ENCODE measurements at places on chromosomes 7 and 10. TPM values are rescaled to one million over a fixed set of nuclear protein-coding genes. Genes with fewer than 3 reads are reported as not detected.

TAS2R40 gene
- not detected for total RNA-seq

DNA sequence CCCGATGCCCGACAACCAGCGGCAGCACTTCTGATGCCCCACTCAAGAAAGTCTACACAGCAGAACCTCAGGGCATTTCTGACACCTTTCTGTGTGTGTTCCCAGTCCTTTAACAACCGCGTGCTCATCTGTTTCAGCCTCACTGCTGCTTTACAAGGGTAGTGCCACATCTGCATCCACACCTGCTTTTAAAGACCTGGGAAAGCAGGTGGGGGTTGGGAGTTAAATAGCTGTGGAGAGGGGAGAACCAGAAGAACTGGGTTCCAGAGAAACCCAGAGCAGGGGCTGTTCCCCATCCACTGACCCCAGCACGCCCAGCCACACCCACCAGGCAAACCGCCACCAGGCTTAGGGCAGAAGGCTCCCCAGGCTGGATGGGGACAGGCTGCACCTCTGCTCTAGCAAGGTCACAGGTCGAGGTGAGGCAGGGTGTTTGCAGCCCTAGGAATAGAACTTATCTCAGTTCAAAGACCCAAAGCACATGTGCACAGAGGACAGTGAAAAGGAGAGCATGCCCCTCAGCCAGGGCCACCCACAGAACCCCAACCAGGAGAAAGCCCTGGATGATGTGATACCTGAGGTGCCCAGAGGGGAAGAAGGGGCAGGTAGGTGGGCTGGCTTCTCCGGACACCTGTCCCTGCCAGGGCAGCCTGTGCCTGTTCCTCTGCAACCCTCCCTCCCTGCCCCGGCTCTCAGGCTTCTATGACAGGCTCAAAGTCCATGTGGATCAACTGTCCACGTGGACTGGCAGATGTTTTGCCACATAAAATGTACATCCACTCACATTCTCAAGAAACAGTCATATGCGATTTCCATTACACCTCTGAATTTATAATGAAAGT is 51.3 kb downstream of the COBL start:
- DNase-seq = no peak

- peak; percentile 49 for DNase-seq
Measured at GRCh38 chr10:7756360-7756992, 31.3 kb downstream of the KIN start.

GRCh38 chr7:45390180-45390579 is 184.0 kb upstream of the ADCY1 start:
- no peak for DNase-seq

DNA sequence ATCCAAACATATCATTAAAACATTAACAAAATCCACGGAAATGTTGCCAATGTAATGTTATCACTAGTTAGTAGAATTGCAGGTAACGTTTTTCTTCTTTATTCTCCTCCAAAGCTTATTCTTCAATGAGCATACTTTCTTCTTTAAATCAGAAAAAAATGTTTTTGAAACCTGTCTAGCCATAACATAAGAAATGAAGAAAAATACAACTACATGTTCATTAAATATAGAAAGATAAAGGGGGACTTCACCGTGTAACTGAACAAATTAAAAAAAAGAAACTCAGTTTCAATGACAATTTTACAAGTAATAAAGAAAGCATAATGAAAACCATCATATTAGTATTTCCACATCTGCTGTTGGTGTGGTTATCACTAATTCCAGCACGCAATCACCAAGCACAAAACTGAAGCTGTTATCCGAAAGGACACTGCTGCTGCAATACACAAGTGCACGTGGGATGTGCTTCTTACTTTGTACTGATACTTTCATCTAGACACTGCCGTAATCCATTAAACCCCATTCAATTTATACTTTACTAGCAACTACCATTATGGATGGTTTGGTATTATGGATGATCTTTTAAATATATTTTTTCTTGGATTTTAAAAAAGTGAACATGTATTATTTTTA is 9.6 kb downstream of the ESYT2 start:
- DNase-seq = peak; percentile 41

- no peak for DNase-seq
Measured at GRCh38 chr7:3807824-3808223, 506.8 kb downstream of the SDK1 start.

TUBB8 gene
- not detected for total RNA-seq

DNA sequence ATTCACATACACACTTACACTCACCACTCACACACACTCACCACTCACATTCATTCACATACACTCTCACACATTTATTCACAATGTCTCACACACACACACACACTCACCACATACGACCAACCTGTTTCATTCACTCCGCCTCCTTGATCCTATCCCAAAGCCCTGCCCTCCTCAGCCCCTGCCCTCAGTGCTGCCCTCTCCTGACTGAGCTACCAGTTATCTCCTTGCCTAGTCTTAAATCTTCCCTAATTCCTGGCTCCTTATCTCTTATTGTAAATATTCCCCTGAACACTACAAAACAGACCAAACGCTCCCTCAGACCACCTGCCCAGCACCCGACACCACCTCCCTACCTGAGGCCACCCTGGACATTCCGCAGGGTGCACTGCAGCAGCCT is 26.1 kb upstream of the C10orf120 start:
- DNase-seq = no peak

CARD11 gene
- 98.3 TPM for total RNA-seq

DNA sequence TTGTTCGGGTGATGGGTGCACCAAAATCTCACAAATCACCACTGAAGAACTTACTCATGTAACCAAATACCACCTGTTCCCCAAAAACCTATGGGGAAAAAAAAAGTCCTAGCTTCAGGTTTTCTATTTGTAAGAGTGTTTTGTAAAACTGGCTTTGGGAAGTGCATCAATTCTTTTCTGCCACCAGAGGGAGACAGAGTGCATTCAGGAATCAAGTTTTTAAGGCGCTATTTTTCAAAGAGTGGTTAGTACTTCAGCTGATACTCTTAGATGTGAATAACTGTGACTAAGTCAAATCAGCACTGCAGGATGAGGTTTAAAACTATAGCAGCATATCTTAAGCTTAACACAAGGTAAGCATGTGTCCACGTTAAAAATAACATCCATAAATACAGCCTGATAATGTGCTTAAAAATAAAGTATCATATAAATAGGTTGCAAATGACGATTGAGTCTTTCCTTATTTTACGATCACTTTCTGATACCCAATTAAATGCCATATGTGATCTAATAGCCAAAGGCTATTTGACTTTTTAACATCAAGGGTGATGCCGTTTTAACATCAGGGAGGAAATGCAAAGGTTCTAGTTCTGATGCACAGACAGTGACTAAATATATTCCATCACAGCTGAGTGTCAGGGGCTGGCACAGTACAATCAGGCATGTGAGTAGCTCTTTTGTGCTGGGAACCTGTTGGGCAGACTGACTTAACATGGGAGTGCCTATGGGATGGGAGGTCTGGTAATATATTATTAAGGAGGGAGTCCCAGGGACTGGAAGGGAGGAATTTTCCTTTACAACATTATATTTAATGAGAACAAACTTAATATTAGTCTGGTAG is 10.6 kb upstream of the LYZL2 start:
- peak; percentile 33 for DNase-seq

HOXA9 gene
- not detected for total RNA-seq

- DNase-seq = no peak
Measured at GRCh38 chr7:150411606-150412005, 32.5 kb downstream of the ZNF775 start.

All from activated CD8-positive, alpha-beta T cell treated with anti-CD3 and anti-CD28 coated beads for 36 hours (primary cell).